ENCODE measurements at places on chromosomes 3 and 15.

DNA sequence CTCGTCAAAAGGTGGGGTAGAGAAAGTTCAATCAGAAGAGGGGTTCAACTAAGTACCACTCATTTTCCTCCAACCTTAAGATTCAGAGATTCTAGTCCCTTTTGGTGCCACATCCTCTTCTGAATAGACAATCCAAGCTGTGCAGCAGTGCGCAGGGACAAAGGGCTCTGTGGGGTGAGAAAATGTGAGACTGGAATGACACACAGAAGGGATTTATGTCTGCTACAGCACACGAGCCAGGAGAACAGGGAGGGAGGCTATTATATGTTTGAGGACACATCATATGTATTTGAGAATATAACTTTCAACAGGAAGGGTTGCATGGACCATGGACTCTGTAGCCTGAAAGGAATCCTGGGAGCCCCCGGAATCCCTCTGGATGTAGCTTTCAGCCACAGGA lies 33.0 kb downstream of the LSM3 start:
- DNase-seq = no peak

DNA sequence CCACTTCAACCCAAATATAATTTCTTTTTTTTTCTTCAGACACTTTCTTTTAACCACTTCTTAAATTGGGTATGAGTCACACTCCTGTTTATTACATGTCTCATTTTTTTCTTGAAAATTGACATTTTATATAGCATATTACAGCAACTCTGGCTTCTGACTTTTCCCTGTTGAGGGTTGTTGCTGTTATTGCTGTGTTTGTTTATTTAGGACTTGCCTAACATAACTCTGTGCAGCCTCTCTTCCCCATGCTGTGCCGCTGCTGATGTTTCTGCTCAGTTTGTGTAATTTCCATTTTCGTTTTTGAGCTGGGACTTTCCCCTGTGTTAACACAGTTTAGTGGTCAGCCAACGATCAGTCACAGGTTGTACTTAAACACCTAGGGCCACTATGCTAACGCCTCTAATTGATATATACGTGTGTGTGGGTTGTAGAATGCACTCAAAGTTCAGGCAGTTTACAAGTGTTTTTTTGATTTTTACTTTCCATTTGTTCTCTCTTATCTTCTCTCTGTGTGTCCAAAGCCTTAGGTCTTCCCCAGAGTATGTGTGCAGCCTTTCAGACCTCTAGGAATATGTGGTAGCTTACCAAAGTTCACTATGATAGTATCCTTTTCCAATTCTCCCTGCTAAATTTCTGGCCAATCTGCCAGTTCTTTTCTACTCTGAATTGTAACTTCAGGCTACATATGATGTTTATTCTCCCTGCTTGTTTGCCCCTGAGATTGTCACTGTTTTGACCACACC lies 337.2 kb downstream of the ZBTB20 start:
- DNase-seq = no peak

- no peak for DNase-seq
These were observed 919.7 kb upstream of the NR2F2 start for GRCh38 chr15:95410757-95411156.

- no peak for DNase-seq
These were observed 955.6 kb downstream of the ROBO1 start for GRCh38 chr3:78812166-78812565.

DNA sequence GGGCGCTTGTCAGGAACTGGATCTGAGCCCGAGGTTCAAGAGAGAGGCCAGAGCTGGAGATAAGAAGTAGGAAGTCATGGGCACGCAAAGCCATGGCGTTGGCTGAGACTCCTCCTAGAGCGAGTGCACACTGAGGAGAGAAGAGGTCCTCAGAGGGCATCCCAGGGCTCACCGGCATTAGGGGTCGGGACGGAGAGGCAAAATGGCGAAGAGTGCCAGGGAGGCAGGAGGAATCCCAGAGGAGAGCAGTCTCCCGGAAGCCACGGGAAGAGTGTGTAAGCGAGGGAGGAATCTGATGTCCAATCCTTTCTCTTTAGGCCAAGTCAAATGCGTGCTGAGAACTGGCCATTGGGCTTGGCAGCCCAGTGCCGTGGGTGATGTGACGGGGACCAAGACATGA lies 24.0 kb downstream of the EFCC1 start:
- no peak for DNase-seq

- no peak for DNase-seq
These were observed 44.8 kb upstream of the GNB5 start for GRCh38 chr15:52236013-52236412.

DNA sequence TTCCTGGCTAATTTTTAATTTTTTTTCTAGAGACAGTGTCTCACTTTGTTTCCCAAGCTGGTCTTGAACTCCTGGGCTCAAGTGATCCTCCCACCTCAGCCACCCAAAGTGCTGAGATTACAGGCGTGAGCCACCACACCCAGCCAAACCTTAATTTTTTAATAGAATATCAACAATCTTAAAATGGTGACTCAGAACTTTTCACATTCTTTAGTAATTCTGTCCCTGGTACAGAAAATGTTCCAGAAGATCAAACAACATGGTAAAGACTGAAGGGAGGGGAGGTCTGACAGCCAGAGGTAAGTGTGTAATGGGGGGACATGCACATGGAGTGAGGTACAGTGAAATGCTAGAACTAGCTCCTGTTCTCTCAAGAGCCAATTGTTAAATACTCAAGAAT lies 38.2 kb downstream of the DNAH12 start:
- no peak for DNase-seq

GRCh38 chr15:68629519-68630210 lies 50.9 kb downstream of the CORO2B start:
- no peak for DNase-seq

GRCh38 chr3:159960188-159961148 lies 28.2 kb upstream of the IL12A start:
- no peak for DNase-seq

DNA sequence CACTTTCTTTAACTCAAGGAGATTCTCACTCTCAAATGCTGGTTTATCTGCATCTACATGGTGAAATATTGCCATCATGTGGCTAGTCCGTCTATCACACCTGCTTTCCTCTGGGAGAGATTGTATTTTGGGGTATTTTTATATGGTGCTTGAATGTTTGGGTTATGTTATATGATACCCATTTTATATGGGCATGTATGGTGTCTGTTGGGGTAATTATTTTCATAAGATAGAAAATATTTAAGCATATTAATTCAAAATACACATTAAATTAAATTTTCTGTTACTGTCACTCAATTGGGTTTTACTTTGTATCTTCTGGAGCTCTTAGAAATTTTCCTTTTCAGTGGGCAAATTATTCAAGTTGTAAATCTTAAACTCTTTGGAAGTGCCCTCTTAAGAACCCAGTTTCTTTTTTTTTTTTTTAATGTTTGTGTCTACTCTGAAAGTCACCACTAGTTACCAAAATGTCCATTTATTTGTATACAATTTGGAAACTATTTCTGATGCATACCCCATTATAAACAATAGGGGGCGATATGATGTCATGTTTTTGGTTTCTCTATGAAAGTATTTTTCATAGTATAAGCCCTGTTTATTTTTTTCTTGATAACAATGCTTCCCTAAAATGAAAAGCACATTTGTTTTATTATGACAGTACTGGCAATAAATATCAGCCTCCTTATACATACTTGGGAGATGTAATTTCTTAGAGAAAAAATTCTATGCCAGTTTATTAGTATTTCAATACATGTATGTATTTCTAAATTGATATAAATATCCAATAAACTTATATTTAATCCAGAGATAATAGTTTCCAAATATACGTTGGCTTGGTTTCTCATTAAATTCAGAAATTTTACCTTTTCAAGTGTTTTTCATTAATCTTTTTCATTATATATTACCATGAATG lies 36.1 kb upstream of the PLSCR5 start:
- no peak for DNase-seq

GRCh38 chr15:35470441-35470840 lies 75.5 kb downstream of the DPH6 start:
- DNase-seq = no peak

DNA sequence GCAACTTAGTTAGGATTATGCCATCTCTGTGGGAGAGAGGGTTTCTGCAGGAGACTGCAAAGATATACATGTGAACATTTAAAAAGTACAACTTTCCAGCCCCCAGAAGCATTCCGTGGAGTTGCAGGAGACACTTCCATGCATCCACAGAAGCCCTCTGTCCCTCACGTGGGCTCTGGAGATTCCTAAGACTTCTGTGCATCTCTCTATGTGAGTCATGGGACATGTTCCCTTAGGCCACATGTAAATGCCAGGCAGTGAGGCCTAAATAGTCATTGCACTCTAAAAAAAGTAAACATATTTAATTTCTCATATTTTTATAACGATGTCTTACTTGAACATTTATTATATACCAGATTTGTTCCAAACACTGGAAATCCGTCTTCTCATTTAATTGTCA lies 126.5 kb upstream of the ROPN1 start:
- no peak for DNase-seq

DNA sequence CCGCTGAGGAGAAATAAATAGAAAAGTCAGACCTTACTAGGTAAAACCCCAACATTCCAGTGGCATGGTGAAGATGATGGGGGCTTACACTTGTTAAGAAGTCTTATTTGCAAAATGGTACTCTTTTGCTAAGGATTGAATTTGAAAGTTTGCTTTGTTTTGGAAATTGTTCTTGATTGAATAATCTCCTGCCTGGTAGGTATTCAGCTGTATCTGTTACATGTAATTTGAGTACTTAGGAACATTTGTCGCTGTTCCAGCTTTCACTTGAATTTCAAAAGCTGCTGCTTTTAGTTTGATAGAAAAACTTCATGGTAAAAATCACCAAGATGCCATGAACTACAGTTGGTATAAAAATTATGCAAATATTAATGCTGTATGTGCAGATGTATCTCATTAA lies 44.6 kb downstream of the TFG start:
- DNase-seq = peak; percentile 16

- DNase-seq = no peak
These were observed 5.0 kb downstream of the LMCD1 start for GRCh38 chr3:8506571-8507061.

DNA sequence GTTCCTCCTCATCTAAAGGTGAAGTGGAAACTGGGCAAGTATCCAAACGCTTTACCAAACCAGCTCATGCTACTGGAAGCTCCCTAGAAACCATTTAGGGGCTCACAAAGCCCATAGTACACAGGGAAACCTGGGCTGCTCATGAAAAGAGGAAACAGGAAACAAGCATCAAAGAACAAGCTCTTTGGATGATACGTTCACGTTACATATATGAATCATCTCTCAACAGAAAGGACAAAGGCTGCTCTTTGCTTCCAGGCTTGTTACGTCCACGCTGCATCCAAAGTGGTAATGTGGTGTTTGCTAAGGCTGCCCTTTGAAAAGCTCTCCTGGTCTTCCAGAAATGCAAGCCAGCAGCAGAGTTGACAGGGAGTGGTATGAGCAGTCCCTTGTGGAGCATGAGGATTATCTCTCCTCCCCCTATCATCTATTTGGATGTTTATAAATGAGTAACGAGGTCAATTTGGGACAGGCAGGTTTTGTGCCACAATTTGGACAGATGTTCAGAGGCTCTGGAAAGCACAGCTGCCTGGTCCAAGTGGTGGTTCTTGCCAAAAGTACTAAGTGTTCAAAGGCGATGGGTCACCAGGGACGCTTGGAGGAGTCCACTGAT lies 98.0 kb upstream of the RORA start:
- DNase-seq = no peak

DNA sequence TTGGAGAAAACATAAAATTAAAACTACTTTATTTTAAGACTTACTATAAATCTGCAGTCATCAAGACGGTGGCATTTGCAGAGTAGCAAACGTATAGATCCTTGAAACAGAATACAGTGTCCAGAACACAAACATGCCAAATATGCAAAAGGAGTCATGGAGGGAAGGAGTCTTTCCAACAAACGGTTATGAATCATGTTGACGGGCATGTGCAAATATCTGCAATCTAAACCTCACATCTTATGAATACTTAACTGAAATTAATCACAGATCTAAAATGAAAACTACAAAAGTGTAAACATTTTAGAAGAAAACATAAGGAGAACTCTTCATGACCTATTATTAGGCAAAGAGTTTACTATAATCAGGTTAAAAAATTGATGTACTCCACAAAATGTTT lies 69.4 kb downstream of the TFRC start:
- no peak for DNase-seq

- no peak for DNase-seq
These were observed 1.7 kb downstream of the CCDC9B start for GRCh38 chr15:40338921-40339620.
